Stimulated activated CD8-positive, alpha-beta memory T cell treated with anti-CD3 and anti-CD28 coated beads, Interleukin-15, amount 100 ng/mL, for 24 hours (primary cell): ENCODE measurements at places on chromosomes 1 and 21.

GRCh38 chr1:50454911-50455310 is 31.7 kb upstream of the DMRTA2 start:
- no peak for DNase-seq

DNA sequence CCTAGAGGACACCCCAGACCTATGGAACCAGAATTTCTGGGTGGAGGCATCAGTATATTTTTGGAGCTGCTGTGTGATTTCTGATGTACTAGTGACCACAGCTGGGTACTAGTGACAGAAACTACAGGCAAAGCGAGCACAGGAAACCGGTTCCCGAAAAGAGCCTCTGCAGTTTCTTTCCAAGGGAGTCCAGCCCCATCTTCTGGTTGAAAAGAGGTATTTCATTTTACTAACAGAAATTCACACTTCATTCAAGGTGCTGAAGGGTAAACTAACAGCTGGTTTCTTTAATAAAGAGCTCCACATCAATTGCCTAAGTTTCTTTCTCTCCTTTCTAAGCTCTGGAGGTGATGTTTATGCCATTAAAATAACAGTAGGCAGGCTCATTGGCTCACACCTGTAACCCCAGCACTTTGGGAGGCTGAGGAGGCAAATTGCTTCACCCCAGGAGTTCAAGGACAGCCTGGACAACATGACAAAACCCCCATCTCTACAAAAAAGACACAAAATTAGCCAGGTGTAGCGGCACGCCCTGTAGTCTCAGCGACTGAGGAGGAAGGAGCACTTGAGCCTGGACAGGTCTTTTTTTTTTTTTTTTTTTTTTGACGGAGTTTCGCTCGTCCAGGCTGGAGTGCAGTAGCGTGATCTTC is 22.0 kb downstream of the THAP3 start:
- DNase-seq: no peak

- no peak for DNase-seq
These were observed 19.5 kb downstream of the STK40 start for GRCh38 chr1:36366091-36366661.

DNA sequence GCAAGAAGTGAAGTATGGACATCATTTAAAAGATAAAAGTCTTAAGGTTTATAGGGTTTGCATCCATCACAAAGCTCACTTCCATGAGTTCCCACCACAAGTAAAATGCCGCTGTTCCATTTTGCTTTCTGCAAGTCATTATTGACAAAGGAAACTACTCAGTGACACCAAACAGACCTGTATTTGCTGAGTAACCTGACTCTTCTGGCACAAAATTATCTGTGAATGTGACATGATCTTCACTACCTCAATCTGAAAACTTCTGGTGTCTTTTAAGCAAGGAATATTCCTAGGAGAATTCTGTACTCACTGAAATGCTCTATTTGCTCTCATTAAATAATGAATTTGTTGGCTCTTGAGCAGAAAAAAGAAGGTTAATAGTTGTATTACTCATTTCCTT is 1077.4 kb upstream of the ADGRL4 start:
- no peak for DNase-seq

DNA sequence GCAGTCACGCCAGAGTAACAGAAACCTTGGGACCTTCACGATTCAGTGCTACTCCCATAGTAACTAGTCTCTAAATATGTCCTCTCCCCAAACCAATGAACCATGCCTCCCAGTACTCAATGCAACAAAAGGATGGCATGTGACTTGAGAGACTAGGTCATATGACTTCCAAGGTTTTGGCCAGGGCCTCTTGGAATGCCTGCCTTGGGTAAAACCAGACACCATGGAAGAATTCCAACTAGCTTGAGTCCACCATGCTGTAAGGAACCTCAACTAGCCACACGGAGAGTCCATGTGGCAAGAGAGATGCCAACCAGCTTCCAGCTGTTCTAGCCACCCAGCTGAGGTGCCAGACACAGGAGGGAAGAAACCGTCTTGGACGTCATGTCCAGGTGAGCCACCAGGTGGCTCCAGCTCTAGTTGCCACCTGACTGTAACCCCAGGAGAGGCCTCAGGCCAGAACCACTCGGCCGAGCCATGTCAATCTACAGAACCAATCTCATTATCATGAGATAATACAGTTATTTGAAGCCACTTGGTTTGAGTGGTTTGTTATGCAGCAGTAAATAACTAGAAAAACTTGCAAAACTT is 115.0 kb downstream of the SYF2 start:
- DNase-seq: no peak

GRCh38 chr1:52684545-52684944 is 13.6 kb downstream of the COA7 start:
- DNase-seq: no peak

GRCh38 chr1:59516881-59517280 is 220.0 kb downstream of the FGGY start:
- no peak for DNase-seq

- DNase-seq: no peak
These were observed 29.0 kb upstream of the ABCG1 start for GRCh38 chr21:42189860-42190485.

- no peak for DNase-seq
These were observed 117.6 kb upstream of the CD34 start for GRCh38 chr1:208028526-208028925.

DNA sequence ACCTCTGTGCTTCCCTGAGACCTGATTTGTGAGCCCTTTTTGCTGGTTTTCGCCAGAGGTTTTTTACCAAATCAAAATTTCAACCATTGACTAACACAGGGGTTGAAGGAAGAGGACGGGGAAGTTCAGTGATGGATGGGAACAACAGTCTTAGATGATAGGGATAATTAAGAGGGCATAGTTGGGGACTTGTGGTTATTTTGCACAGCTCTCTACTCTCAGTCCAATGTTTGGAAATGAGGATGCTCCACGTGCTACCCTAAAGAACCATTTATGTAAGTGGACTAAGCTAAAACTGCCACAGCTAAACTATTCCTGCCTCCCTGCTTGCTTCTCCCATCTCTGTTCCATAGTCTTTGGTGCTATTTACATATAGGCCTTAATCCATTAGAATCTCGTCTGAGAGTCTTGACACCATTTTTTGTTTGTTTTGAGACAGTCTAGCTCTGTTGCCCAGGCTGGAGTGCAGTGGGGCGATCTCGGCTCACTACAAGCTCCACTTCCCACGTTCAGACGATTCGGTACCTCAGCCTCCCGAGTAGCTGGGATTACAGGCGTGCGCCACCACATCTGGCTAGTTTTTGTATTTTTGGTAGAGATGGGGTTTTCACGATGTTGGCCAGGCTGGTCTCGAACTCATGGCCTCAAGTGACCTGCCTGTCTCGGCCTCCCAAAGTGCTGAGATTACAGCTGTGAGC is 684 bp upstream of the MCL1 start:
- DNase-seq: no peak

DNA sequence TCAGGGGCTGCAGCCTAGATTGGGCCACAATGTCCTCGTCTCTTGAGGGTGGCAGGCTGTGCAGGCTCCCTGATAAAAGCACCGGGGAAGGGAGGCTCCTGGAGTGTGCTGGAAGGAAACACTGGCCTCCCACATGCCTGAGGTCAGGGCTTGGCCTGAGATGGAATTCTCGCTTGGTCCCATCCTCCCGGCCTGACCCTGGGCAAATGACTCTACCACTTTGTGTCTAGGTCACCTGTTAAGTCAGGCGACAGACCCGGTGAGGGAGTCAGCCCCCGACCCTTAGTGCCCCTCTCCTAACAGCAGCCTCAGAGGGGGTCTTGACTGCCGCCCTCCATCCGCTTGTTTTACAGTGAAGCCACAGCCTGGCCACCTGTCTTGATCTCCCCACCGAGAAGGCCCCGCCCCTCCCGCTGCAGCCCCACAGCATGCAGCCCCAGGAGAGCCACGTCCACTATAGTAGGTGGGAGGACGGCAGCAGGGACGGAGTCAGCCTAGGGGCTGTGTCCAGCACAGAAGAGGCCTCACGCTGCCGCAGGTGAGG is 2.5 kb downstream of the SMIM1 start:
- no peak for DNase-seq

DNA sequence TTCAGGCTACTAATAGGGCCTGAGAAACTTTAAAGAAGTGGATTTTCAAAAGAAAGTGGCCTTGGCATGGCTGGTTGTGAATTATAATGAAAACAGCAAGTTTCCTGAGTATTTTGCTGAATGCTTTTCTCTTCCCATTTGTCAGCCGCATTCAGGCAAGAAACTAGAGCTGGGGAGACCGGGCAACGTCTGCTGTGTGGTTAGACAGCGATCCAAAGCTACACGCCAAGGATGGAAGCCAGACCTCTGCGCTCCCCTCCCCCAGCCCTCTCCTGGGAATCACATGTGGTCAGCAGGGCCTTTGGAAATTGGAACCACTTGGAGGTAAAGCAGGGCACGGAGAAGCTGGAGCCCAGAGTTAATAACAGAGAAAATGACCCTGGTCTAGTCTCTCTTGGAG is 114.1 kb upstream of the CD34 start:
- no peak for DNase-seq

DNA sequence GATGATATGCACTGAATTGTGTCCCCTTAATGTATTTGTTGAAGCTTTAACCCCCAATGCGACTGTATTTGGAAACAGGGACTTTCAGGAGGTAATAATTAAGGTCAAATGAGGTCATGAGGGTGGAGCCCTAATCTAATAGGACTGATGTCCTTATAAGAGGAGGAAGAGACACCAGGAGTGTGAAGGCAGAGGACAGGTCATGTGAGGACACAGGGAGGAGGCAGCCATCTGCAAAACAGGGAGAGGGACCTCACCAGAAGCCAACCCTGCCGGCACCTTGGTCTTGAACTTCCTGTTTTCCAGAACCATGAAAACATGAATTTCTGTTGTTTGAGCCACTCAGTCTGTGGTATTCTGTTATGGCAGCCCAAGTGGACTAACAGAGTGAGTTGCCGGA is 15.3 kb downstream of the SYF2 start:
- no peak for DNase-seq

GRCh38 chr21:42499444-42500112 is 3.6 kb upstream of the RSPH1 start:
- no peak for DNase-seq

DNA sequence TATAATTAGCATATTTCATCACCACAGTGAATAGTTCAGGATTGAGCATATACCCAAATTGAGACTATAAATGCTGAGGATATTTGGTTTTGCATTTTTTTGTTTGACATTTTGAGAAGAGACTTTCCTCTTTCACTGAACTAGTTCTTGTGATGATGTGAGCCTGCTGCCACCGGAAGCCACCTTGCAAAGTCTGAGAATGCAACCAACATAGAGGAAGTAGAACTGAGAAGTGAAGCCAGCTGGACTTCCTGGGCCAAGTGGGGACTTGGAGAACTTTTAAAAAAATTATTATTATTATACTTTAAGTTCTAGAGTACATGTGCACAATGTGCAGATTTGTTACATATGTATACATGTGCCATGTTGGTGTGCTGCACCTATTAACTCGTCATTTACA is 102.3 kb downstream of the RPE65 start:
- no peak for DNase-seq

- DNase-seq: no peak
These were observed 19.5 kb upstream of the TNFRSF1B start for GRCh38 chr1:12147201-12147701.

GRCh38 chr1:219000005-219000404 is 173.7 kb upstream of the LYPLAL1 start:
- no peak for DNase-seq

DNA sequence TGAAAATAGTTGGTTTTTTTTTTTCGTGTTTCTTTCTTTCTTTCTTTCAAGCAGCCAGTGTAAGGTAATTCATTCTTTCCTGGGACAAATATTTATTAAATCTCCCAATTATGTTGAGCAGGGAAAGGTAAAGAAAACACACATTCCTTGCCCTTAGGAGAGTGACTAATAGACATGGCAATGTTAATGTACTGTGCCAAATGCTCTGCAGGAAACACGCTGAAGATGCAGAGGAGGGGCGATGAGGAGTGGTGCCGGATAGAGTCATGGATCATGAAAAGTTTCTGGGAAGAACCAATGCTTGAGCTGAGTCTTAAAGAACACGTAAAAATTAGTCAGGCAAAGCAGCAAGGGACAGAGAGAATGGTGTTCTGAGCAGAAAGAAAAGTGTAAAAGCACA is 199.2 kb downstream of the DNM3 start:
- DNase-seq: no peak

DNA sequence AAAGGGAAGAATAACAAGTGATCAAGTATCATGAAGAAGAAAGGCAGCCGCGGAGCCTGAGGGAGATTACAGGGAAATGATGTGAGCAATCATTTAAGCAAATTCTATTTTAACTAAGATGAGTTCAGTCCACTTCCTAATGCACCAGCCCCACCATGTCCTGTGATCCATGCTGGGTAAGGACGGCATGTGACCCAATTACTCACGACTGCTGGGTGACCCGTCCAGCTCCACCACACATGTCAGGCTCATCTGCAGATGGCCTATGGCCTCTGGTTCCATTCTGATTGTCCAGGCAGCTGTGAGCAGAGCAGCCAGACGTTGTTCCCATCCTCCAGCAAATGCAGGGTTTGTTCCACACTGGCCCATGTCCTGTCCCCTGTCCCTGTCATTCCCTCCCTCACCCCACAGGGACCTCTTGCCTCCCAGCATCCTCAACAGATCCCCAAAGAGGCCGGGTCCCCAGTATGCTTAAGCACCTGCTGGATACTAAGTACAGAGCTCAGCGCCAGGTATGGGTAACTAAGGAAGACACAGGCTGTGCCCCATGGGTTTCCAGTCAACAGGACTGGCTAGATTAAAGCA is 87.9 kb downstream of the MATN1 start:
- DNase-seq: no peak

GRCh38 chr1:64920941-64921589 is 45.3 kb downstream of the JAK1 start:
- no peak for DNase-seq

GRCh38 chr1:72946903-72947499 is 664.7 kb upstream of the NEGR1 start:
- DNase-seq: no peak

DNA sequence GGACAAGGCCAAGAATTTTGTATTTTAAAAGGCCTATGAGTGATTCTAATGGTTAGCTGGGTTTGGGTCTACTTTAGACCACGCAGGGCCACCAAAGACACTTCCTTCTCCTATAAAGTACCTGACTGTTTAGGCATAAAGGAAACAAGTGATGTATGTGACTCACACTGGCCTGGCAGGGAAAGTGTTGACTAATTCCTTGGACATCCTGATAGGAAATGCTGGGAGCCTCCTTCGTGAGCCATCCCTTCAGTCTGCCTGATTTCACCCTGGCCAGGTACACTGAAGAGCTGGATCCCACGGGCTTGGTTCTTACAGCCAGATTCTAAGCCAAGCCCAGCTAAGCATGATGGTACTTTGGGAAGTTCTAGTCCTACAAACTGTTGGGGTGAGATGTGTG is 100.5 kb upstream of the HMGB4 start:
- DNase-seq: no peak

- DNase-seq: no peak
These were observed 228.2 kb upstream of the IRF2BP2 start for GRCh38 chr1:234838182-234838581.

- DNase-seq: no peak
These were observed 2.4 kb downstream of the CD247 start for GRCh38 chr1:167515893-167516321.

DNA sequence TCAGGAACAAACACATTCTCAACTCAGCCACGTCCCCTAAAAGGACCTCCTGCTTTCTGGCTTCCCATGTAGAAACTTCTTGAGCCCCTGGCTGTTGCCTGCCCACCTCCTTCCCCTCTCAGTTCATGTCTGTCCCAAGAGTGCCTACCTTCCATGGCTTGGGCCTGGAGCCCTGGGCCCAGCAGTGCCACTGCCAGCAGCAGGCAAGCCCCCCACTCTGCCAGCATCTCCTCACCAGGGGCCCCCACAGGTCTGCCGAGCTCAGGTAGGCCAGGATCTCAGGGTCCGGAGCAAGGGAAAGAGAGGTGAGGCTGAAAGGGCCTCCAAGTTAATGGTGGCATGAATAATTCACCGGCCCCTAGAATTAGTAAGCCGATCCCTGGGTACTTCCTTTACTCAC is at the start of gene CDCP2:
Gene CDCP2, minus strand, starts transcription at position 305 of the 400 bp plus-strand sequence. Its CDS starts 78 bp downstream, at position 227.
- no peak for DNase-seq
